Germinal center (tissue), 1 donor: ENCODE measurements at places on chromosomes 3 and 15.

DNA sequence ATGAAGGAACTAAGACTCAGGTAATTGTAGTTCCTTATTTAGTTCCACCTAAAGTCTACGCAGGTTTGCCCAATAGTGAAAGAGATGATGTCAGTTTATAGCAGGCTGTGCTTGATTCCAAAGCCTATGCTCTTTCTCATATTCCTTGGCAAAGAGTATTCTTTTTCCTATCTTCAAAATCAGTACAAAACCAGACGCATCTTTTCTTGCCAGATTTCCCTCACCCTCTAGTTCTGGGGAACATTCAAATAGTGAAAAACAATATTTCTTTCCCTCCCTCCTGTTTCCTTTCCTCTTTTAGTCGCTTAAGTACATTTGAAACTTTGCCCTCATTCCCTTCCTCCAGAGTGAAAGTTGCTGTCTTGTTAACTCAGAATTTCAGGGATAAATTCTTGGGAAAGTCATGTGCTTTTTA is 134.6 kb upstream of the PDZRN3 start:
- DNase-seq = no peak

DNA sequence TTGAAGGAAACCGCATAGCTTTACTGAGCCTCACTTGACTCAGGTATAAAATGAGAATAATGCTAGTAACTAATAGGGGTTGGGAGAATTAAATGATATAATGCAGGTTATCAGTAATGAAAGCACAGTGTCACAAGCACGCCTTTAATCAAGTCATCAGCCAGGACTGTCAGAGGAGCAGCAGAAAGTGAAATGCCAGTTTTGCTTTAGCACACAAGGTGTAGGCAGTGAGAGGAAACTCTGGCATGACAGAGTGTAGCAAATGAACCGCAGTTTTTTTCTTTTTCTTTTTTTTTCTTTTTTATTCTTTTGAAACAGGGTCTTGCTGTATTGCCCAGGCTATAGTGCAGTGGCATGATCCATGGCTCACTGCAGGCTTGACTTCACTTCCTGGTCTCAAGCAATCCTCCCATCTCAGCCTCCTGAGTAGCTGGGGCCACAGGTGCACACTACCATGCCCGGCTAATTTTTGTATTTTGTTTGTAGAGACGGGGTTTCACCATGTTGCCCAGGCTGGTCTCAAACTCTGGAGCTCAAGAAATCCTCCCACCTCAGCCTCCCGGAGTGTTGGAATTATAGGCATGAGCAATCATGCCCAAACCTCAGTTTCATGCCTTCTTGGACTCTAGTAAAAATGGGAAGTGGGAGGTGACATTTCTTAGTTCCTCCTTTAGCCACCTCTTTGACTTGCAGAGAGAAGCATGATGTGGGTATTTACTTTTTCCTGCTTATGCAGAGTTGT is 9.7 kb upstream of the SCAANT1 start:
- DNase-seq = peak; percentile 47

- no peak for DNase-seq
These were observed 38.4 kb downstream of the LARP6 start for GRCh38 chr15:70815604-70816003.

- no peak for DNase-seq
These were observed 43.4 kb upstream of the SEC22A start for GRCh38 chr3:123158330-123158729.

- DNase-seq = no peak
These were observed 9.6 kb upstream of the RASA2 start for GRCh38 chr3:141477224-141477623.

DNA sequence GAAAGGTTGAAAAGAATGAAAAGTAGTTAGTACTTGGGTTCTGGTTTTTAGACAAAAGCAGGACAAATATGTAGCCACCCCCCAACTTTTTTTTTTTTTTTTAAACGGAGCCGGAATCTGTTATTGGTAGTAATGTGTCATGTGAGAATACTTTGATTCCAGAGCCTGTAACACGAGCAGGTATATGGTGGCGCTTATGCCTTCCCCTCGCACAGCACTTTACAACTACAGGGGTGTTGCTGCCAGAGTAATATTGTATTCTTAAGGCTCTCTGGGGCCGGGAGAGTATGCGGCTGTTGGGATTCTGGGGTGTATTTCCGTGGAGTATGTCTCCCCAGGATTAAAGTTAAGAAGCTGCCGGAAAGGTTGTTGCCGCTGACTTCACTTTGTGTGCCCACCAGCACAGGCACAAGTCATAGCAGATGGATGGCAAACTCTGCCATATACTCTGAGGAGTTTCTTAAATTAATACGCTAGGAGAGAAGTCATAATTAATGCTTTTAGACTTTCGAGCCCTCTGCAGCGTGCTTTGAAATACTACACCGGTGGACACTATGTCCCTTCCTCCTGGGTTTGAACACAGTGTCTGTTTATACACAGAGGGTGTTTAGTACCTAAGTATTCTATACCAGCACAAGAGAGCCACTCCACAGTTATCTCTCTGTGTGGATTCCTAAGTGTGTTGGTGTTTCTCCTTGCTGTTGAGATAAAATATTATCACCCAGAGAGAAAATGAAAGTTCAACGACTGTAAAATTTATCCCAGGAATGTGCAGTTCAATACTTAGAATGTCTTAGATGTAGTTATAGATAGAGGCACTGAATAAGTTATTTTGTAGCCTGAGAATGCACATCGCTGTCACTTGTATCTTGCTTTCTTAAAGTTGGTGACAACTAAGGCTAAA is 1.4 kb downstream of the MBNL1 start:
- peak; percentile 17 for DNase-seq

- DNase-seq = no peak
These were observed 56.5 kb downstream of the ST6GAL1 start for GRCh38 chr3:186986816-186987215.

DNA sequence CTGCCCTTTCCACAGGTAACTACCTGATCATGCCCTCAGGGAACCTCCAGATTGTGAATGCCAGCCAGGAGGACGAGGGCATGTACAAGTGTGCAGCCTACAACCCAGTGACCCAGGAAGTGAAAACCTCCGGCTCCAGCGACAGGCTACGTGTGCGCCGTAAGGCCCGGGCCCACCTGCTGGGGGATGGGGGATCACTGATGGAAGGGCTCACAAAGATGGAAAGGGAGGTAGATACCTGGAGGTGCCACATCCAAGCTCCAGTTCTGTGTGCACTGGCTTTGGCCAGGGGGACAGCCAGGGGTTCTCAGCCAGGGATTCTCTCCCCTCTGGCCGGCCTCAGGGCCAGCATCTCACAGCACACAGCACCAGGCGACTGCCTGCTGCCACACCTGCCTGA is 59.4 kb downstream of the BOC start:
- DNase-seq = no peak

DNA sequence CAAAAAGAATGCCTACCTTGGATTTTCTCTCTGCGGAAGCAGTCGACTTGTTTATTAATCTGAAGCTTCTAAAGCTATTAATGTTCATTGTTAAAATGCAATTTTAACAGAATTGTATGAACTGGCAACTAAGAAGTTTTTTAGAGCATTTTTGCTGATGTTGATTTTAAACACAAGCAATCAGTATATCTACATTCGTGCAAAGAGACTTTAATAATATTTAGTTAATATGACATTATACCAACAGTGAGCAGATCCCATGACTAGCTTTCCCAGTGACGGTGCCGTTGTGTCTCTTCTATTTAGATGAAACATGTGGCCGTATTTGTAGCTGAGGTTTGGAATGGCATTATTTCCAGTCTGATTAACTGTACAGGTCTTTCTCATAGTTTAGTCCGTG is 88.0 kb downstream of the PEX5L start:
- no peak for DNase-seq

DNA sequence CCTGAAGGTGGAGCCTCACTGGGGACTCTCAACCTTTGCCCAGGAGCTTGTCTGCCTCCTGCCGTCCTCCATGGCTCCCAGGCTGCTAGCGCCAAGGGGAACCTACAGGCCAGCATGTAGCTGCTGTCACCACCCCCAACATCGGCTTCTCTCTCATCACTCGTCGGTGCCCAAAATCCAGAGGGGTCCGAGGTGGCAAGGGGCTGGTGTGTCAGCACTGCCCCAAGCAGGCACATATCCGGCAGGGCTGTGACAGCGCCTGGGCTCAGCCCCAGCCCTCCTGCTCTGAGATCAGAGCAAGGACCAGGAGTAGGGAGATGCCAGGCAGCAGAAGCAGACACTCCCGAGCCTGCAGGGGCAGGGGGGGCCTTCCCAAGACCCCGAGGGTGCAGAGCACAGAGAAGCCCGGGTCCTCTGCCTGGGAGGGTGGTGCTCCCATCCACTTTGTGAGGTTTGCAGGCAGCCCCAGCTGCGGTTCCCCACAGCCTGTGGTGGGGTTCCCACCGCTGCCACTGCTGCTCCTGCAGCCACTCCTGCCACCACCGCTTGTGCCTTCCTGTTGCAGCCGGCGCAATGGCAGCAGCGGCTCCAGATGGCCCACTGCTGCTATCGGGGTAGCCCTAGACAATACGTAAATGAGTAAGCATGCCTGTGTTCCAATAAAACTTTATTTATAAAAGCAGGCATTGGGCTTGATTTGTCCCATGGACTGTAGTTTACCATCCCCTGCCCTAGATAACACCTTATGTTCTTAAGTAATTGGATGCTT is 451.0 kb downstream of the EPHA6 start:
- DNase-seq = no peak

DNA sequence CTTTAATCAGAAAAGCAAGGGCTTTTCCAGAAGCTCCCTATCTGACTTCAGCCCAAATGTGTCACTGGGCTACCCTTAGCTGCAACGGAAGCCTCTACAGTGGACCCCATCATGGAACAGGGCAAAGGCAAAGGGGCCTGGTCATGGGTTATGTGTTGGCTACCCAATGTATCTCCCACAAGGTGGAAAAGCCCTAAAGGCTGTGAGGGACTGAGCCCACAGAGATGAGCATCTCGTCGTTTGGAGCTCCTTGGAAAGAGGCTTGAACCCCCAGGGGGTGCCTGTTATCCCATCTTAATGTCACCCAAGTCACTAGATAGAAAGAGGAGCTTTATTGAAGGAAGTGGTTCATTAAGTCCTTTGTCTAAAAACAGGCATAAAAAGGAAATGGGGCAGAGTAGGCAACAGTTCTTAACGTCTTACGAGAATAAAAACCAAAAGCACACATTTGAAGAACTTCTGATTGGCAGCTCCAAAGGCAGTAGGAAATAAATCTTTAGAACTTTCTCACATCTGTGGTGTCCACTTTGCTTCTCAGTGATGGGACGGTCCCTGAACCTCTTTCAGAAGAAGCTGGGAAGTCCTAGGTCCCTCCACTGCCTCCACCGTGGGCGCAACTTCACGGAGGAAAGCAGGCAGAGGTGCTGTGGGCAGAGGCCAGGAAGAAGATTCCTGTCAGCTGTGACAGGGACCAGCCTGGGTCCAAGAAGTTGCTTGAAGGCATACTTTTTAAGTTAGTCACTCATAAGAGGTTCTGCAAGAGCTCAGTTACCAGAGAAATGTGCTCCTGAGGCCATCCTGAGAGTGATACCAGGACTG is 93.7 kb downstream of the MYLK start:
- no peak for DNase-seq

- peak; percentile 21 for DNase-seq
These were observed 112.9 kb upstream of the SLC6A11 start for GRCh38 chr3:10702961-10703740.

GRCh38 chr3:51191768-51192167 is 193.3 kb upstream of the MANF start:
- no peak for DNase-seq

GRCh38 chr15:68154923-68155559 is 50.1 kb downstream of the CALML4 start:
- peak; percentile 14 for DNase-seq

DNA sequence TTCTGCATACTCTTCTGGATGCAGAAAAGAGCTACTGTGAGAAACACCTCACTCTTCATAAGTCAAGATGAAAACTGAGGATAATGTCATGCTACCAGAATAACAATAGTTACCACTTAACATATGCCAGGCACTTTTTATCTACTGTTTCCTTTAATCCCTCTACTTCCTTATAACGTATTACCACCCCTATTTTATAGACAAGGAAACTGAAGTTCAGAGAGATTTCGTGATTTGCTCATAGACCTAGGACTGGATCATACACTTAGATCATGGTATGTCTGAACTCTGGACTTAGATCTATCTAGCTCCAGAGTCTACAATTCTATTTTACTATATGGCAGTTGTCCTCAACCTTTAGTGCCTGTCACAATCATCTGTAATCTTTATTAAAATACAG is 155.7 kb upstream of the TSPAN3 start:
- no peak for DNase-seq

DNA sequence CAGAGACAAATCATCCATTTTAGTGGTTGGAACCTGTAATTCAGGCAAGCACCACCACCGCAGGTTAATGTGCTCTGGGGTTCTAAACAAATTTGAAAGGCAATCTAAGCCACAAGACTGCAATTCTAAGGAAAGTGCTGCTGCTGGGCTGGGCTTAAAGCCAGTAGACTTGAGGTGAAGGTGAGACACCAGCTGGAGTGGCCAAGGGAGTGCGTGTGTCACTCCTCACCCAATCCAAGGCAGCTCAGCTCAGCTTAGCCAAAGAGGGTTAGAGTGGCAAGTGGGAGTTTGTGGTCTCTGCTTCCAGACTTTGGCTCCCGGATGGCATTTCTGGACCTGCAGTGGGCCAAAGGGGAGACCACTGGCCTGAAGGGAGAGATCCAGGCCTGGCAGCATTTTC is 1655.6 kb downstream of the SI start:
- no peak for DNase-seq

DNA sequence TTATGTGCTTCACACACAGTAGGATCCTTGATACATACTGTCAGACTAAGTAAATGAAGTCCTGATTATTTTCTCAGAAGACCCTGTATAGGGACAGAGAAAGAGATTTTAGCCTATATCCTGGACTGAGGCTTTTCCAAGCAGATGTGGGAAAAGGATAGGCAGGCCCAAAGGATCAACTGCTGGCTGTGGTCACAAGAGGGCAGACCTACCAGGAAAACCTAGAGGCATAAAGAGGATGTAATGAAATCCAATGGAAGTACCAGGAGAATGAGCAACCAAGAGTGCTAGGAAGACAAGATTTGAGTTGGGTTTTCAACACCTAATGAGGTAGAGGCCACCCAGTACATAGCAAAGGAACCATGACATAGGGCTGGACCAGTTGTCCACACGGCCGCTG is 23.1 kb downstream of the DCLK3 start:
- no peak for DNase-seq

DNA sequence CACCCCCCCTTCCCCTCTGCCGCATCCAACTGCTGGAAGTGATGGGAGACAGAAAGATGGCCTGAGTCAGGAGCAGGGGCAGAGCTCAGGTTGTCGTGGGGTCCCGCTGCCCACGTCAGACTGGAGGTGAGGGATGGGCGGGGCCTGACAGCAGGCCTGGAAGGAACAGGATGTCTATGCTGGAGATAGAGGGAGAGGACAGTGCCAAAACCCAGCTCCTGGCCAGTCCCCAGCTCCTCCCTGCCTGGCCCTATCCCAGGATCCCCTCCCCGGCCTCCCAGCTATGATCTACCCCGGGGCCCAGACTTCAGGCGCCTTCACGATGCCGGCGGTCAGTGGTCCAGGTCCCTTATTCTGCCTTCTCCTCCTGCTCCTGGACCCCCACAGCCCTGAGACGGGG is at the start of gene LMAN1L:
LMAN1L (plus strand) TSS at position 303 of the 400 bp plus-strand sequence; CDS start at position 323, 20 bp downstream.
- no peak for DNase-seq

- no peak for DNase-seq
These were observed 311.9 kb downstream of the FOXP1 start for GRCh38 chr3:71271596-71271995.
